ENCODE measurements at places on chromosomes 13 and 19.

GRCh38 chr19:16197622-16198369 is at the start of gene AP1M1:
Gene AP1M1, plus strand, starts transcription at chr19:16197911. Its CDS starts 116 bp downstream, at chr19:16198027.
- peak; percentile 95 for DNase-seq

GRCh38 chr19:45879055-45879454 is 6.9 kb downstream of the IRF2BP1 start:
- DNase-seq, result no peak

- no peak for DNase-seq
Observed at GRCh38 chr19:33759356-33759755, 37.3 kb upstream of the KCTD15 start.

GRCh38 chr13:49298903-49299605 is 51.3 kb downstream of the CDADC1 start:
- DNase-seq, result no peak

GRCh38 chr13:32173881-32174280 is 141.3 kb downstream of the ZAR1L start:
- no peak for DNase-seq

DNA sequence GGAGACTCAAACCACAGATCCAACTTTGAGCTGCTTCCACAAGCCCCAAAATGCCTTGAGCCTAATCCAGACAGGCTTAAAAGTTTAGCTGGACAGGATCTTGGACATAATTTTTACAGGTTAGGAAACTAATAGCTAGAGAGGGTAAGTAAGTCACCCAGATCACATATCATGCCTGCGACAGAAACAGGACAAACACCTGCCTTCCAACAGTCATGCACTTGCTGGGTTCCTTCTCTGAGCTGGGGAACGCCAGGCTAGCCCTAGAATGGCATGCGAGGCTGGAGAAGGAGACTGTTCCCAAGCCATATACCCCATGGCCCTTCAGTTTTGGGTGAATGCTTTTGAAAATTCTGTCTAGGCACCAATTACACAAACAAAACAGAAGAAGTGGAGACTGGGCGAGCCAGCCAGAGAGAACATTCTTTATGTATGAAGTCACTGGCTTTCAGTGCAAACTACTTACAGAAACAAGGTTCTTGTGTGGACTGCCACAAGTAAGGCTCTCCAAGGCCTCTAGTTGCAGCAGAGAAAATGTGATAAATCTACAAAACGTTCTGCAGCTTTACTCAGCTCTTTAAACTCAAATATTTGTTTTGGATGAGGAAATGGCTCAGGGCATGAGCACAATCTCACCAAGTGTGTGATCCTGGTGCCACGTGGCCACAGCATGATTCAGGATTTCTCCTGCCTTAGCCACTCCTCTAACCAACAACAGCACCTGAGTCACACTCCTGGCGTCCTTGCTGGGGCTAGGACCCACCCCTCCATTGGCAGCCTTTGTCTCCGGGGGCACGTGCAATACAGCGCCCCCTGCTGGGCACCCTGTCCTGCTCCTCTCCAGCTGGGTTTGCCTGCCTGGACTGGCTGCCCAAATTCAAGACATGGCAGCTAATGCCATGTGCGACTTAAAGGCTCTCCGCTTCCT is 73.4 kb upstream of the UBL3 start:
- peak; percentile 11 for DNase-seq

DNA sequence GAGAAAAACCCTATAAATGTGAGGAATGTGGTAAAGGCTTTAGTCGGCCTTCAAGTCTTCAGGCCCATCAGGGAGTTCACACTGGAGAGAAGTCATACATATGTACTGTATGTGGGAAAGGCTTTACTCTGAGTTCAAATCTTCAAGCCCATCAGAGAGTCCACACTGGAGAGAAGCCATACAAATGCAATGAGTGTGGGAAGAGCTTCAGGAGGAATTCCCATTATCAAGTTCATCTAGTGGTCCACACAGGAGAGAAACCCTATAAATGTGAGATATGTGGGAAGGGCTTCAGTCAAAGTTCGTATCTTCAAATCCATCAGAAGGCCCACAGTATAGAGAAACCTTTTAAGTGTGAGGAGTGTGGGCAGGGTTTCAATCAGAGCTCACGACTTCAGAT is 11.7 kb downstream of the ZNF226 start:
- DNase-seq, result no peak

- DNase-seq, result no peak
Observed at GRCh38 chr19:6378041-6378440, 2.3 kb upstream of the PSPN start.

- DNase-seq, result no peak
Observed at GRCh38 chr19:49333811-49334288, 1.4 kb upstream of the CD37 start.

DNA sequence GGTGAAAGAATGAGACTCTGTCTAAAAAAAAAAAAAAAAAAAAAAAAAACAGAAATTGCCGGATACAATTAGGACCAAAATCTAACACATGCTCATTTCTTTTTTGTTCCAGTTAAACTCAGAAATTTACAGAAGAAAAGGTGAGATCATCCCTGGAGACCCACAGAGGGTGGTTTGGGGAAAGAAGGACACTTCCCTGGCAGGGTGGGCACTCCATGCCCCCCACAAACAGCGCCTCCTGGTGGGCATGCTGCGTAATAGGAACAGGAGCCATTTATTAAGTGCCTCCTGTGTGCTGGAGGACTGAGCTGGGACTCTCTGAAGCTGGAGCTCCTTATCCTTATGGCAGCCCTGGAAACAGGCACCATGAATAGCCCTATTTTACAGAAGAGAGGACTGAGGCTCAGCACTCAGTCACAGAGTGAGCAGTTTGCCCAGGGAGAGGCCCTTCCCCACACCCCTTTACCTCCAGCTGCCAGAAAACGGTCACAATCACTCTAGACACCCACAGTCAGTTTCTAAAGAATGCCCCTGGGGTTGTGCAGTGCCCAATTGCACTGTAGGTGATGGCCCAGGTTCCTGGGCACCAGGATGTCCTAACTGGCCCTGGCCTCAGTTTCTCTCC is 10.1 kb downstream of the C19orf38 start:
- DNase-seq, result no peak

DNA sequence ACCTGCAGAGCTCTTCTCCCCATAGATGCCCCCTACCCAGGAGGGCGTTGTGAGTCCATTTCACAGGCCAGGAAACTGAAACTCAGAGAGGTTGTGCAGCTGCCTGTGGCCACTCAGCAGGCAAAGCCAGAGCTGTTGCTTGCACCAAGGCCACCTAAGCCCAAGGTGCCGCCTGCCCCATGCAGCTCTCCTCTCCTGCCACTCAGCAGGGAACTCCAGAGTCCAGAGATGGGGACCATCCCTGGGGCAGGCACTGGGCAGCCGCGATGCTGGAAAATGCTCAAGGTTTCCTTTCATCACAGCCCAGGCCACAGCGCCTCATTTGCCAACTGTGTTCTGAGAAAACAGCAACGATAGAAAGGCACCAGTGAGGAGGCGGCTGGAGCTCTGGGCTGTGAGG is 41.0 kb upstream of the PEPD start:
- no peak for DNase-seq

GRCh38 chr19:1683869-1684572 is 31.6 kb upstream of the TCF3 start:
- no peak for DNase-seq

GRCh38 chr13:76470991-76471390 is 415.2 kb downstream of the KCTD12 start:
- no peak for DNase-seq
